ENCODE measurements at places on chromosomes 1 and 21.

- DNase-seq, result no peak
These were observed 52.4 kb downstream of the TMEM53 start for GRCh38 chr1:44621841-44622286.

DNA sequence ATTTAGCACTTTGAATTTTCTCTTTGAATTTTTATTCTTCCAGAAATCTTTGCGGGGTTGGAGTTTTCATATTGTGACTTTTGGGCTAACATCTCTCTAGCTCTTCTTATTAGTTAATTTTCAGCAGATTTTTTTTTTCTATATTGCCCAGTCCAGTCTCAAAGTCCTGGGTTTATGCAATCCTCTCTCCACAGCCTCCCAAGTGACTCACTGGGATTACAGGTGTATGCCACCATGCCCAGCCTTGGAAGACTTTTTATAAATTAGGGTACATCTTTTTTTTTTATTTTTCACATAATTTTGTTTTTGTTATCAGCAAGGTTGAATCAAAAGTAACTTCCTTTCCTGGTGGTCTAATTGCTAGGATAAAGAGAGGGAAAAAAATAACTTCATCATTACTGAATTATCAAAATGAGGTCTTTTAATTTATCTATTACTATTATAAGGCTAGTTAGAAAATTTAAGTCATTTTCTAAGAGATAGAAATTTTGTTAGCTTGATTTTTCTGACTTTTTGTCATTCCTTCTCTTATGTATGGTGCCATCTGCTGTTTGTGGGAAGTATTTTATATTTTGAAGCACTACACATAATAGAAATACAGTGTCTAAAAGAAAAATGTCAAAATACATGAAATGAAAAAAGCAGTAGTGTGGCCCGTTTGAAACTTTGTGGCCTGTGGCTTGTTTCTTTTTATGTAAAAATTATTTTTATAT, 273.4 kb upstream of the CACYBP start:
- no peak for DNase-seq

DNA sequence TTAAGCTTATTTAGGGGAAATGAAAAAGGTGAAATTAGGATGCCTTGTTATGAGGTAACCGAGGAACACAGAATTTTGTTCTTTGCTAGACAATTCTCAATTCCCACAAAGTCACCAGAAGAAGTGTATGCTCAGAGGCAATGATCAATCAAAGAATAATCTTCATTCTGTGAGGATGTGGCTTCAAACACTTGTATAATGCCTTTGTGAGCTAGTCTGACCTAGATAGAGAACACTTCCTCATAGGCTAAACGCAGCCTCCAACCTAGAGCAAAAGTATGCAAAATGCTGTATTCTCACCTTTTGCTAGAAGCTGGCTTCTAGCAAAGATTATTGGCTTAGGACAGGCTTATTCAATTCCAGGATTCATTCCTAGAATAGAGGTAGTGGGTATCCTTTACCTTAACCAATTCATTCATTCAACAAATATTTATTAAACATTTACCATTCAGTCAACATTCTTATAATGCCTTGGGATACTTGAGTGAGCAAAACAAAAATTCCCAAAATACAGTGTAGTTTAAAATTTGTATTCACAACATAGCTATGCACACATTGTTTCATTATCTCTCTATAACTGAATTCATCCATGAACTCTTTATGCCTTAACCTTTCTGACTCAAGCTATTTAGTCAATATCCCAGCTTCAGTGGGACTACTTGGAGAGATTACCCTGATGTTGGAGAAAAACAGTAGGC, 530.2 kb downstream of the PTPRC start:
- DNase-seq, result no peak

- DNase-seq, result no peak
These were observed 3.3 kb downstream of the SSBP3 start for GRCh38 chr1:54402896-54403295.

- DNase-seq, result no peak
These were observed 166.2 kb upstream of the PLXNA2 start for GRCh38 chr1:208410409-208410808.

- DNase-seq, result no peak
These were observed 45.7 kb downstream of the PTGS2 start for GRCh38 chr1:186634511-186634910.

- DNase-seq, result no peak
These were observed 16.9 kb downstream of the CRB1 start for GRCh38 chr1:197284966-197285365.

DNA sequence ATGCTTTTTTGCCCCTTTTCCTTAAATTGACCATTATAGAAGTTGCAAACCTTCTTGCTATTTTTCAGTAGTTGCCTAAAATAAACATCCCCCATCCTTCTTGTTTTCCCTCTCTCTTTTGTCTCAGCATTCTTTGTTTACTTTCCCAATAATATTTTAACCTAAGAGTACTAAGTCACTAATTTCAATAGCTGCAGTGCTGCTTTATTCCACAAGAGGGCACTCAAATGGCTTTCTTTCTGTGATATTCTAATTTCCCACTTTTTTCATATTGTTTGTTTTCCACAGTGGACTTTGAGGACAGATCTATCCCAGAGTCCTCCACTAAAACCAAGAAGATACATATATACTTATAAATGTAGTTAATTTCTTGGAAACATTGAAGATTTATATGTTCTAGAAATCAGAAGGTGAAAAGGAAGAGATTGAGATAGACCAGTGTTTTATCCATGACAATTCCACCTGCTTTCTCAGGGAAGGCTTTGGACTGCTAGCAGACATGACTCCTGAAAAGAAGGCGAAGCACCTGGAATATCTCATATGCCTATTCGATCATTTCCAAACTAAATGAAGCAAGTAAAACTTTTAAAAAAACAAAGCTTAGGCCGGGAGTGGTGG, 104.8 kb upstream of the GRIK1 start:
- no peak for DNase-seq

DNA sequence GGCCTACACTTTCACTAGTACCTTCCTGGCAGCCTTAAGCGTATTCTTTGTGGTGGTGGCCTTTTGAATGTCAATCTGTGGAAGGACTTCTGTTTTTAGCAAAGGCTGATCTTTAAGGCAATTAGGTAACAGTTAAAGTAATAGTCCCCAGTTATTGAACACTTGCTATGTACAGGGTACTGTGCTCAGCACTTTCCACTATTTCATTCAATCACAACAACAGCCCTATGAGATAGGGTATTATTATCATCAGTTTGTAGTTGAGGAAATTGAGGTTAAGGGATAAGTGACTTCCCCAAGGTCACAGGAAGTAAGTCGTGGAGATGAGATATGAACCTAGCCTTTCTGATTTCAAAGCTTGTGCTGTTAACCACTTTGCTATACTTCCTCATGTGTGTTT, 185.7 kb downstream of the ST6GALNAC3 start:
- DNase-seq, result no peak

DNA sequence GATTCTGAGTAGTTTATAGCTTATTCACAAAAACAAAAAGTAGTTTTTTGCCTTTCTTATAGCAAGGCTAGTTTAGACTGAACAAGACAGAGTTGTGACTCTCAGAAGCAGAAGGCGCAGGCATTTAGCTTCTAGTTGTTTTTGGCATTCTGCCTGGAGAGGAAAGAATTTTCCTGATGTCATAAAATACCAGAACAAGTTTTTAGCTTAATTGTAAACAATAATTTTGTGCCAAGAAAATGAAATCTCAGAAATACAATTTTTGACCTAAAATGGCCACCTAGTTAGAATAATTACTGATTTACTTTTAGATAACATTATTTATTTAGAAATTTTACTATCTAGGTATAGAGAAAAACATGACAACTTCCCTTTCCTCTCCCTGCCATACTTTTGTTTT, 1.0 kb downstream of the DNAJB4 start:
- DNase-seq, result no peak

DNA sequence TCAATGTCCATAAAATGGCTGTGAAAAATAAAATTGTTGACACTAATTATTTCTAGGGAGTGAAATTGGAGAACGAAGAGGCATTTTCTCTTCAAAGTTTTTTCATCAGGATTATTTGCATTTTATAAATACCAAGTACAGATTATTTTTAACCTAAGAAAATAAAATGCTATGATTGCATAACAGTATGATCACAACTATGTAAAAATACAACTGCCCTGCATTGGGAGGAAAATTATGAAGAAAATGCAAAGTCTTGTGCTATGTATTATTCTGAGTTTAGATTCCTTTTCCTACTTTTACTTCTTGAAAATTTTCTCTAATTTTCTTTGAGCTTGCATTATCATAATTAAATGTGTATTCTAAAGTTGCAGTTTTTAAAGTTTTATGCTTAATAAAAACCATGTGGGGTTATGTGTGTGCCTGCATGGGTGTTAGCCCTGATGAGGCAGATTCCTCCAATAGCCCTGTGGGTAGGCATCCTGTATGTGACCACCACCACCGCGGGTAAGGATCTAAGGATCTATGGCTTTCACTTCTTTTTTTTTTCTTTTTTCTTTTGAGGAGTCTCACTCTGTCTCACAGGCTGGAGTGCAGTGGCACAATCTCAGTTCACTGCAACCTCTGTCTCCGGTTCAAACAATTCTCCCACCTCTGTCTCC, 24.7 kb downstream of the STX6 start:
- DNase-seq, result no peak

DNA sequence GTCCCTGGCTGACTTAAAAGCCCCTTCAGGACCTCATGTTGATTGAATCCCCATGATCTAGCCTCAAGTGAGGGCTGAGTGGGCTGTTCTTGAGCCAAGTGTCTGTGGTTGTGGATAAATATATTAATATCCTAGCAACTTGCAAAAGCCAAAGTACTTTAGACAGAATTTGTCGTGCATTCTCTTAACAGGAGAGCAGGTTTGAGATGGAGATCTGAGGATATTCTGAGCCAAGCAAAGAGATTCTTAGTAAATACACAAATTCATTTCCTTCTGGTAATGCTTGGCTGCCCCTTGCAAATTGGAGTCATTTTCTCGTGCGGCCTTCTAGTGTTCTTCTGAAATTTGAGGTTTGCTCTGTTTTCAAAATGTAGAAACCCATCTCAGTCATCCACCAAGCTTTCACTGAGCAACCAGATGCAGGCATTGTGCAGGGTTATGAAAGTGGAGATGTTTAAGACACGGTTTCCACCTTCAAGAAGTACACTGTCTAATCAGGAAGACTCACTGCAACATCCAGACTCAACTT, 242.1 kb upstream of the JUN start:
- DNase-seq, result no peak

DNA sequence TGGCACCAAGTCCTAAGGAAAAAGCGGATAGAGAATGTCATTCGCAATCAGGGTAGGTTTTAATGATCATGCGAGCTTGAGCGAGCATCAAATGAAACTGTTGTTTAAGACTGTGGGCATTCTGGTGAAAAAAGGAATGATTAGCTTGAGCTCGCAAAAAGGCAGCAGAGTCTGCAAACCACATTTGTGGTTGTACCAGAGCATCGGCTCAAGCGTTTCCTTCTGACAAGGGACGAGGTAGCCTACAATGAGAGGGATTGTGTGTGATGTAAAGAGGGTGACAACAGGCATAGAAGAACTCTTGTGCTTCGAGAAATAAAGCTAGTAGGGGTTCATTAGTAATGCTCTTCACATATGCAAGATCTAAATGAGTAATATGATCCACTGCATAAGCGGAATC, 11.1 kb upstream of the CD48 start:
- DNase-seq, result no peak

- no peak for DNase-seq
These were observed 368.6 kb upstream of the VAMP3 start for GRCh38 chr1:7402548-7402850.

GRCh38 chr1:145849356-145850160, 4.1 kb downstream of the NUDT17 start:
- no peak for DNase-seq

- no peak for DNase-seq
These were observed 8.9 kb downstream of the CAMTA1 start for GRCh38 chr1:6794164-6794563.

DNA sequence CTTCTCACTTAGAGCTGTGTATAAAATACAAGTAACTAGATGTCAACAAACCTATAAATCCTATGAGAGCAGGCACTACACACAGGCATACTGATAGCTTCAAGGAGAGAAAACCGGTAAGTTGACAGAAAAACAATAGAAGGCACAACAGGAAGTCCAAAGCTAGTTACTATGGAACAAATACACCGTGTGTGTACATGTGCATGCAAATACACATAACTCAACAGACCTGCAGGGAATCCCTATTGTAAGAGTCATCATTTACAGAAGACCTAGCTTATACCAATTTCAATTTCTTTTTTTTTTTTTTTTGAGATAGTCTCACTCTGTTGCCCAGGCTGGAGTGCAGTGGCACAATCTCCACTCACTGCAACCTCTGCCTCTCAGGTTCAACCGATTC, 26.3 kb downstream of the JAK1 start:
- no peak for DNase-seq

GRCh38 chr1:207910591-207911354, at the start of gene CD34:
Gene CD34, minus strand, starts transcription at chr1:207911125. Its CDS starts 45 bp downstream, at chr1:207911080.
- DNase-seq, result no peak

DNA sequence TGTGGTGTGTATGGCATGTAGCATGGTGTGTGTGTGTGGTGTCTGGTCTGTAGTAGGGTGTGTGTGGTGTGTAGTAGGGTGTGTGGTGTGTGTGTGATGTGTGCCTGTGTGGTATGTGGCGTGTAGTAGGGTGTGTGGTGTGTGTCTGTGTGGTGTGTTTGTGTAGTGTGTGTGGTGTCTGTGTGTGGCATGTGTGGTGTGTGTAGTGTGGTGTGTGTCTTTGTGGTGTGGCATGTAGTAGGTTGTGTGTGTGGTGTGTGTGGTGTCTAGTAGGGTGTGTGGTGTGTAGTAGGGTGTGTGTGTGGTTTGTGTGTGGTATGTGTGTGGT, 85.5 kb downstream of the SYT2 start:
- DNase-seq, result no peak

DNA sequence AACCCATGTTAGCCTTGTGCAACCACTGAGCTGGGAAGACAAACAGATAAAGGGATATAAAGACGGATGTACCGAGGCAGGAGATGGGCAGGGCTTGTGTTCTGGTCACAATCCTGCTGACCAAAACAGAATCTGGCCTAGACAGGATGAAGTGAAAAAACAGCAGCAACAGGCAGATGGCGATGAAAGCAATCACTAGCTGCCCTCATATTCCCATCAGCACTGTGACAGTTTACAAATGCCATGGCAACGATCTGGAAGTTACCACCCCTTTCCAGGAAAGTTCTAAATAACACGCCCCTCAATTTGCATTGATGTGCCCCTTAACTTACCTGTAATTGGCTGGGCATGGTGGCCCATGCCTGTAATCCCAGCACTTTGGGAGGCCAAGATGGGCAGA, 40.6 kb upstream of the CD46 start:
- no peak for DNase-seq

- DNase-seq, result no peak
These were observed 19.4 kb downstream of the ACOT7 start for GRCh38 chr1:6373961-6374720.

- DNase-seq, result no peak
These were observed 603.7 kb upstream of the CAMK1G start for GRCh38 chr1:208979776-208980175.

GRCh38 chr1:213750231-213751063, 237.3 kb upstream of the PROX1 start:
- no peak for DNase-seq

GRCh38 chr21:33070998-33071769, 1.2 kb downstream of the OLIG1 start:
- no peak for DNase-seq

Measured in D721Med (cell line).